ENCODE measurements at places on chromosomes 5 and 9.

DNA sequence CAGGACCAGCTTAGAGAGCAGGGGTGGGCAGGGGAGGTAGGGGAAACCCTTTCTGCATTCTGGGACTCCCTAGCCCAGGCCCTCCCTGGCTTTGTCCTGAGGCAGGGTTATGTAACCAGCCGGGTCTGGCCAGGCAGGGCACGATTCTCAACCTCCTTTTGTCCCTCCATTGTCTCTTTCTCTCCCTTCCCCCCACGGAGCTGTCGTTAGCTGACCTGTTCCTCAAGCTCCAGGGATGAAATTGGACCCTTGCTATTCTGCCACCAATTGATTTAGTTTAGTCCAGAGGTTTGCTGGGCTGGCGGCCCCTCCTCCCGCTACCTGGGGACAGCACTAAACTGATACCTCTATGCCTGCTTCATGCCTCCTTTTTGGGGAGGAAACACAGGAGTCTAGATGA is 9.4 kb upstream of the NDST1 start:
- DNase-seq: no peak

DNA sequence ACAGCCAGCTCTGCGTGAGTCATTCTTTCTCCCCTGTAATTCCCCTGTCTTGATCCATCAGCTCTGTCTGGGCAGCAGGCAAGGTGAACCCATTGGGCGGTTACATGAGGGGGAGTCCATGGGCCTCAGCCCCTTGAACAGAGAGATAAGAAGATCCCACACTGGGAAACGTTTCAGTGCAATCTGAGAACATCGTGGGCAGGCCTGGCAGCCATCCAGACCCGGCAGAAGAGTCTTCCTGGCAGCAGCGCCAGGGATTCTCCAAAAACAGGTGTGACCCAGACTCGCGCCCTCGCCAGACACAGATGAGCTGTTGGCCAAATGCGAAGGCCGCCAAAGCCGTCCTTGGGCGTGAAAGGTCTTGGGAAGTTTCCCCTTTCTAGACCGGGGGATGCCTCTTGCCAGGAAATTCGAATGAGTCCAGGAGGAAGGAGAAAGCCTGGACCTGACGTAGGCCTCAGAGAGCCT is 6.4 kb upstream of the SLC12A7 start:
- no peak for DNase-seq

- no peak for DNase-seq
These were observed 86.0 kb upstream of the PLPP1 start for GRCh38 chr5:55620766-55621160.

DNA sequence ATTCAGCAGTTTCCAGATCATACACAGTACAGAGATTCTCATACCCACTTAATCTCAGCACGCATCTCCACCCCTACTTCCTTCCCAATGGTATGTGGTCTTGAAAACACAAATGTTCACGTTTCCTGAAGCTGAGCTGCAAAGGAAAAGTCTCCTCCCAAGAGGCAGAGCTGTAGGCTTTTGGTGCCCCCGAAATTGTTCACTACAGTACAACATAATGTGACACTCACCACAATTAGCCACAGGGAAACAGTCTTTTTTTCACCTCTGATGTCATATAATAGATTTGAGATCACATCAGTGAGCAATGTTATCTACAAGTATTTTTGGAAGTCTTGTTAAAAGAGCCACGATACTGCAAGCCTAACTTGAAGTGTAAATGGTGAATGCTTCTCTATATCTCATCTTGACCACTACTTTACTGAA is 40.2 kb downstream of the NFIB start:
- DNase-seq: no peak

- no peak for DNase-seq
These were observed 31.9 kb upstream of the SPARC start for GRCh38 chr5:151718646-151719045.

DNA sequence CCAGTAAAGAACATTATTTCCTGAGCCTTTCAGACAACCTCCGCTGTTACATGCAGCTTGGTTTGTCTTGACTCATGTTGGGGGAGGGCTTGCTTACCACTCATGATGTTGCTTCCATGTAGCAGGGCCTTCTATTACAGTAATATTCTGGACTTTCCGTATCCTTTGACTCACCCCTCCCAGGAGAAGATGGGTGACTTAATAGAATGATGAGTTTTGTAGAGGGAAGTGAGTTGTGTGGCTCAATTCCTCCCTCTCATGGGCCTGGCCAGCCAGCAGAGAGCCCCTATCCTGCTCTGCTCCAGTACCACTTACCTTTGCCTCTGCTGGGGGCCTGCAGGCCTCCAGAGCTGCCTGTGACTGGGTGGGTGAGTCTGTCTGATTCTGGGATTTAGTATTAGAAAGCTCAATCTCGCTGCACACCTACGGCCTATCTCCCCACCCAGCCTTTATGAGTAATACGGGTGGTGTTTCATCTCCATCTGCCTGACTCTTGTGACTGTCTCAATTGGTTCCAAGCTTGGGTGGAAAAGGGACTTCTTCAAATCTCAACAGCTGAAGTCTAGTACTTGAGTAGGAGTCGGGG is 52.6 kb upstream of the KLF9 start:
- no peak for DNase-seq

DNA sequence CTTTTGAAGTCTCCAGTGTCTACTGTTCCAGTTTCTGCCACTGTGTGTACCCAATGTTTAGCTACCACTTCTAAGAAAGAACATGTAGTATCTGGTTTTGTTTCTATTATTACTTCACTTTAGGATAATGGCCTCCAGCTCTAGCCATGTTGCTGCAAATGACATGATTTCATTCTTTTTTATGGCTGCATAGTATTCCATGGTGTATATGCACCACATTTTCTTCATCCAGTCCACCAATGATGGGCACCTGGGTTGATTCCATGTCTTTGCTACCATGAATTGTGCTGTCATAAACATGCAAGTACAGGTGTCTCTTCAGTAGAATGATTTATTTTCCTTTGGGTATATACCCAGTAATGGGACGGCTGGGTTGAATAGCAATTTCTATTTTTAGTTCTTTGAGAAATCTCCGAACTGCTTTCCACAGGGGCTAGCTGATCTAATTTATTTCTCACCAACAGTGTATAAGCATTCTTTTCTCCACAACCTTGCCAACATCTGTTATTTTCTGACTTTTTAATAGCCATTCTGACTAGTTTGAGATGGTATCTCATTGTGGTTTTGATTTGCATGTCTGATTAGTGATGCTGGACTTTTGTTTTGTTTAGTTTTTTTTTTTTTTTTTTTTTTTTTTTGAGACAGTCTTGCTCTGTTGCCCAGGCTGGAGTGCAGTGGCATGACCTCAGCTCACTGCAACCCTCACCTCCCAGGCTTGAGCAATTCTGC is 68.9 kb downstream of the WDR41 start:
- no peak for DNase-seq

- DNase-seq: no peak
These were observed 159.8 kb upstream of the PHYKPL start for GRCh38 chr5:178392386-178392785.

- no peak for DNase-seq
These were observed 138.4 kb upstream of the ALDH1B1 start for GRCh38 chr9:38254151-38254550.

GRCh38 chr5:32193591-32193990 is 19.5 kb upstream of the GOLPH3 start:
- DNase-seq: no peak

DNA sequence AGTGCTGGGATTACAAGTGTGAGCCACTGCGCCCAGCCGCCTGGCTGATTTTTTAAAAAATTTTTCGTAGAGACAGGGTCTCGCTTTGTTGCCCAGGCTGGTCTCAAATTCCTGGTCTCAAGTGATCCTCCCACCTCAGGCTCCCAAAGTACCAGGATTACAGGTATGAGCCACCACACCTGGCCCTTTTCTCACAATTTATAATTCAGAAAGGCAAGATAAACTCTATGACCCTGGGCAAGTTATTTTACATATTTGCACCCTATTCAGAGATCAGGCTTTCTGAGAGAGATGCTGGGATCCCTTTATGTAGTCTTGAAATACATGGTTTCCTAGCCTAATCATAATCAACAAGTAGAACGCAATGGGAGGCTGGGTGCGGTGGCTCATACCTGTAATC is 20.6 kb downstream of the ZNF346 start:
- no peak for DNase-seq

GRCh38 chr5:135913713-135914626 is 18.3 kb upstream of the IL9 start:
- no peak for DNase-seq

- DNase-seq: no peak
These were observed 201.7 kb downstream of the MEF2C start for GRCh38 chr5:88681211-88681803.

Measured in progenitor cell of endocrine pancreas (in vitro differentiated cells).